Hepatocyte (in vitro differentiated cells): ENCODE measurements at places on chromosomes 4 and X. TPM values are rescaled to one million over a fixed set of nuclear protein-coding genes. Genes with fewer than 3 reads are reported as not detected.
A peak's percentile ranks its signal among the peaks of the same experiment; 100 is the strongest.

DNA sequence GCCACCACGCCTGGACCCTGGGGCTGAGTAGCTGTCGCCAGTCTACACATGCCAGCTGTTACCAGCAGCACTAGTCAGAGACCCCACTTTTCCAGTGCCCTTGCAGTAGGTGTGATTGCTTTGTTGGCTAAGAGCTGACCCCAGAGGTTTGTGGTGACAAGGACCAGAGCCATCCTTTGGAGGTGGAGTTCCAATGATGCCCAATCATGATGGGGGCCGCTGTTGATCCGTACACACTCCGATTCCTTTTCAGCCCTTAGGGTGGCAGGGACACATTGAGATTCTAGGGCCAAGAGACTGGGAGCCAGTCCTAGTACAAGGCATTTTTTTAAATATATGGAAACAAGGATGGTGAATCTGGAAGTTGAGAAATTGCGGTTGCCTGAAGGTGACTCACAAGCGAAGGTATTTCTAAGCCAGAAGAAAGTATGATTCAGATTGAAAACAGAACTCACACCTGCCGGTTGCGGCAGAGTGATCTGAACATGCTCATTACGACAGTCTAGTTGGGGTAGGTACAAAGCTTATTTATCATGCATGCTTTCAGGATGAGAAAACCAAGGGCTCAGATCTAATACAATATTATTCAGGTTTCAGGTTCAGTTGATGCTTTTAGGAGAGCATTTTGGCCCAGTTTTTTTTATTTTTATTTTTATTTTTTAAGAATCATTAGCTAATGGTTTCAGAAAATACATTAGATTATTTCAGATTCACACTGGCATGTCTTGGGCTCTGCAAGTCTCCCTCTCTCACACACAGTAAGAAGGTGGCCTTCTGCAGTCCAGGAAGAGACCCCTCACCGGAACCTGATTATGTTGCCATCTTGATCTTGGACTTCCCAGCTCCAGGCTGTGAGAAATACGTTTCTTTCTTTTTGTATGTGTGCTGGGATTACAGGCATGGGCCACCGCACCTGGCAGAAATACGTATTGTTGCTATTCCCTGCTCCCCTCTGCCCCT, 43.4 kb downstream of the SHROOM2 start:
- peak; percentile 33 for DNase-seq

- DNase-seq, result no peak
These were observed 305.9 kb downstream of the IDS start for GRCh38 chrX:149198980-149199732.

Gene TEX13C
- polyA plus RNA-seq, result not detected in 2 replicates

Gene MAML3
- polyA plus RNA-seq, result 4.1 TPM in 2 replicates

- DNase-seq, result peak; percentile 11
These were observed 5.6 kb upstream of the ADD1 start for GRCh38 chr4:2837904-2838496.

Gene SHISA3
- not detected in 2 replicates for polyA plus RNA-seq

GRCh38 chr4:4182835-4183568, 43.7 kb downstream of the OTOP1 start:
- peak; percentile 62 for DNase-seq

Gene PABPC5
- 2.2 and 2.8 TPM in 2 replicates for polyA plus RNA-seq

- DNase-seq, result peak; percentile 27
These were observed at the start of gene POU4F2 for GRCh38 chr4:146638786-146639505. Gene POU4F2, plus strand, starts transcription at chr4:146638893. Its CDS starts 248 bp downstream, at chr4:146639141.

DNA sequence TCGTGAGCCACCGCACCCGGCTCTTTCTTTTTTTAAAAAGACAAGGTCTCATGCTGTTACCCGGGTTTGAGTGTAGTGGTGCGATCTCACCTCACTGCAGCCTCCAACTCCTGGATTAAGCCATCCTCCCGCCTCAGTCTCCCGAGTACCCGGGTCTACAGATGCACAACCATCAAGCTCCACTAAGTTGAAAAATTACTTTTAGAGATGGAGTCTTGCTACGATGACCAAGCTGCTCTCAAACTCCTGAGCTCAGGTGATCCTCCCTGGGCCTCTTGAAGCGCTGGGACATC, 2.0 kb downstream of the SLC25A6 start:
- no peak for DNase-seq

DNA sequence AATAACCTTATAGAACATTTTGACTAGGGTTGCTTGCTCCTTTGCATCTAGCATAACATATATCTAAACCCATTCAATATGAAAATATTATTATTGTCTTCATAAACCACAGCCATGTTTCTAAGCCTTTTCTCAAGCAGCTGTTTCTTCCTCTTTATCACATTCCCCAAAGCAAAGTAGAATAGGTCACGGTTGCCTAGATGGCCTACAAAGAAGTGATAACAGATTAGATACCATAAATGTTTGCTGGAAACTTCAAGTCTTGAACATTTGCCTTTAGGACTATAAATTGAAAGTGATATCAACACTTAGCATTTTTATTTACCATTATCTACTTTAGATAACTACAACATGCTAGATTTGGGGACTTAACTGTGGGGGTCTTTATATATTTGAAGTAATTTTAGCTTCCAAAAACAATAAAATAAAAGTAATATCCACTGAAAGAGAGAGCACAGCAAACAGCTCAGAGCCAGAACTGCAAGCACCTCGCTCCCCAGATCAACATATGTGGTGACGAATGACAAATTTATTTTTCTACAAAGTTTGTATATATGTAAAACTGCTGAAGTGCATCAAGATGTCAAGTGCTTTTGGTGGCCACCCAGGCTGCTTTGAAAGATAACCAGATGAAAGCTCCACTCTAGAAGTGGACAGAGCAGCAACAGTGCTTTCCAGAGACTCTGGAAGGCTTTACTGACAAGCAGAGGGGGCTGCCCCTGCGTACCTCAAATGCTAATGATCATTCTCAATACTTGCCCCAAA, 8.0 kb downstream of the HHIP start:
- DNase-seq, result no peak

DNA sequence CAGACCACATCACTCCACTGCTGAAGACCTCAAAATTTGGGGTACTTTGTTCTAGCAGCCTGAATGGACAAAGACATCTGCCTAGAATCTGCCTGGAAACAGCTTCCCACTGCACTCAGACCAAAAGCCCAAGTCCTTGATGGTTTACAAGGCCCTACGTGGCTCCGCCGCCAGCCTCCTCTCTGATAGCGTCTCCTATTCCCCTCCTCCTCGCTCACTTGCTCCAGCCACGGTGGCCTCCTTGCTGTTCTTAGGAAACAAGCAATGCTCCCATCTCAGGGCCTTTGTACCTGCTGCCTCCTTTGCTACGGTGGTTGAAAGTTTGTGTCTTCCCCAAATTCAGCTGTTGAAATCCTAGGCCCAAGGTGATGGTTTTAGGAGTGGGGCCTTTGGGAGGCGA, 34.7 kb upstream of the SORCS2 start:
- no peak for DNase-seq

Gene GPRASP3
- polyA plus RNA-seq, result 1.8 and 3.0 TPM in 2 replicates

DNA sequence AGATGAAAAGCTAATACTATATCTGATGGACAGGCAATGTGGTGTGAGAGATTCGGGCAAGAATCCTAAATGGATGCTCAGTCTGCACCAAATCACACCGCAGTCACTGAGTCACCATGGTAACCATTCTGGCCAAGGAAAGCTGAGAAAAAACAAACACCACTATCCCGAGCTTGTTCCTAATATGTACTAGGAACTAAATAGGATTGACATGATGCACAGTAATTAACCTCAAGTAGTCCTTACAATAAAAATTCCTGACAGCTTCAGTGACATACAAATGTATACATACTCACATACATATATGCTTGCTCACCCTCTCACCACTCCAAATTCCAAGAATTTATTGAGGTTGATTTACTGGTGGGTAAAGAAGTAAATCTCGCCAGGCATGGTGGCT, 1.1 kb upstream of the RAB40A start:
- no peak for DNase-seq

GRCh38 chr4:101888472-101888871, 97.9 kb downstream of the BANK1 start:
- no peak for DNase-seq

- DNase-seq, result peak; percentile 56
These were observed 10.3 kb downstream of the PKD2 start for GRCh38 chr4:88017516-88018297.

DNA sequence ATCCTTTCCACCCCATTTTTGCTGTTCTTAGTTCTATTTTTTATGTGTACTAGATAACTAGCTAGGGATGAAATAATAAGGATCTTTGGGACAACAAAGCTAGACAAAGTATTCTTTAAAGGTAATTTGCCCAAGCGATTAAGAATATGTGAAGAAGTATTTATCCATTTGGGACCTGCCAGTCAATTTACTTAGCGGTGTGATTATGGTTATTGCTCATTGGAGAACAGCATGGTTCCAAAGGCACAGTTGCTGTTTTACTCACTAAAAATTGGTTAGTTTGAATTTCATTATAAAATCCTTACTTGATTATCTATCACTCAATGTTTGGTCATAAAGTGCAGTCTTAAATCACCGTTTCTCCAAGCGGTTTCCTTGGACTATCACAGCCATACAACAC, 124.1 kb downstream of the SNCA start:
- DNase-seq, result no peak

Gene MAGEB2
- not detected in 2 replicates for polyA plus RNA-seq

DNA sequence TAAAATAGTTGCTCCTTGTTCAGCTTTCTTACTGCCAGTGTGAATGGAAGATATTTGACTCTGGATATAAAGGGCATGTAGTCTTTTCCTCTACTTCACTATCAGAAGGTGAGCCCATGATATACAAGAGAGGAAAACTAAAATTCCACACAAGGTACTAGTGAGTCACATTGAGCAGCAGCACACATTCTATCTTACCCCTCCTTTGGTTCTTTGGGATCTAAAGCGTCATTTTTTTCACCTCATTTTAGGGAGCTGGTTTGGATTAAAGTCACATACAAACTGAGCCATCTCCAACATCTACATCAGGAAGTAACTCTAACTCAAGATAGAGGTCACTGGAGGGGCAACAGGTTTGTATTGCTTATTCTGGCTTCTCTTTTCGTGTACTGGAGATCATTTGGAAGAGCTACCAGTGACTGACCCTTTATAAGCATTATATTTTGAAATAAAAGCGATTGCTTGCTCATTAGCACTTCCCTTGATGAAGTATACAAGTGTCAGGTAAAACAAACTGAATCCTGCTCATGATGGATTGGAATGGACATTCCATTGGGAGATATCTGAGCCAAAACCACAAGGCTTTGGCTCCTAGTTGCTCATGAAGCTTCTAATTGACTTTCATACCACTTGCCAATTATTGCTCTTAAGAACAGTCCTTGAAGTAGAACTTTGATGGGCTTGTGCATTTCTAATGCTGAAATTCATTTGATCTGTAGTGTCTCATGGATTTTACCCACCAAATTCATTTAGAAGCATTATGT, 124.1 kb downstream of the SPCS3 start:
- DNase-seq, result no peak

GRCh38 chrX:110000847-110001713, 1.8 kb upstream of the TMEM164 start:
- DNase-seq, result no peak

GRCh38 chr4:71498002-71498401, 159.2 kb downstream of the SLC4A4 start:
- DNase-seq, result no peak

GRCh38 chr4:125187226-125188176, 127.3 kb upstream of the FAT4 start:
- DNase-seq, result no peak

DNA sequence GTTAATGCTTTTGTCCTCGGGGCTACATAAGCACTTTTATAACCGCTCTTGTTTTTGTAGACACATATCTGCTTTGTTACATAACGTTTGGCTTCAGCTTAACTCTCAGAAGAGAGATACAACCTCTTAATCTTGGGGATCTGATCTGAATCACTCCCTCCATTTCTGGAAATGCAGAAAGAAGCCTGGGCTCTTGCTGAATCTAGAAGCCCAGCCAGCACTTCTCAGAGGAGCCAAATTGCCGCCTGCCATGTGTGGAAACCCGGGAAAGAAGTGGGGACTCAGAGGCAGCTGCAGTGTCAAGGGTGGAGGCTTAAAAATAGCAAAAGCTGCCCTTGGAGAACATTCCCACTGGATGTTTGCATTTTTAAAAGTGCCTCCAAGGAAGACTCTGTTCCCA, 69.3 kb upstream of the LDB2 start:
- no peak for DNase-seq

Gene AFP
- 11,518 and 15,250 TPM in 2 replicates for polyA plus RNA-seq

DNA sequence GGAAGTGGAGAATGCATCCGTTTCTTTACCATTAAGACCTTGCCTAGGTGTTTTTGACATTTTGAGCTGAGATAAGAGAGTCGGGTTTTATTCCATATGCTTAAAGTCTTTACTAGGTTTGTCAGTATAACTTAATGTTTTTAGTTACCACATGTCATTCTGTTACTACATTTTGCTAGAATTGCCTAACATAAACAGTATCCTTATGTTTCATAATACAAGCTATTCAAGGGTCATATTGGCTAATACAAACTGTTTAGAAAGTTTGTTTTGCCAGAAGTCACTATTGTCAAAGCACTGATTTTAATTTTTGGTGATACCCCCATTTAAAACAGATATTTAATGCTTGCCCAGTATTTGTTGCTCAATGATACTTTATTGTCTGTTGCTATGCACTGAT, 427.7 kb upstream of the MAGEB2 start:
- DNase-seq, result no peak
